ENCODE measurements at places on chromosomes 13 and 19. TPM values are rescaled to one million over a fixed set of nuclear protein-coding genes. Genes with fewer than 3 reads are reported as not detected.

GRCh38 chr19:9751446-9751845 lies 17.1 kb downstream of the ZNF846 start:
- no peak for DNase-seq

DNA sequence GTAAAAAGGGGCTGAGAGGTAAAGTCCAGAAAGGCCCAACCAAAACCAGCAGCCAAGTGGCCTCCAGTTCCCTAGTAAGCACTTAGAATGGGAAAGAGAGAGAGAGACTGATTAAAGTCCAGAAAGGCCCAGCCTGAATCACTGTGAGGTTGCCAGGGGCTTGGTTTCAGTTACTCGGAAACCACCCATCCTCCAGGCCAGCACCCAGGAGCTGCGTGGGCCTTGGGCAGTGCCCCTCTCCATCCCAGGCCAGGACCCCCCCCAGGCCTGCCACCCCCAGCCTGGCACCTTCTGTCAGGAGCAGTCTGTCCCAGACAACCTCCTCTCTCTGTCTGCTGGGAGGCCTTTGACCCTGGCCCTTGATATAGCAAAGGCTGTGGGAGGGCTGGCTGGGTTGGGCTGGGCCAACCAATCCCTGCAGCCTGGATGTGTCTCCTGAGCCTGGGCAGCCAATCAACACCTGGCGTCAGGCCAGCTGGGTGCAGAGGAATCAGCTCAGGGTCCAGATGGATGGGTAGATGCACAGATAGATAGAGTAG lies at the start of gene CYP4F2:
CYP4F2 (minus strand) TSS at position 337 of the 539 bp plus-strand sequence. CDS start 463 bp downstream, outside the sequence.
- DNase-seq: no peak

GRCh38 chr19:46621191-46622117 lies 3.4 kb downstream of the PTGIR start:
- no peak for DNase-seq

DNA sequence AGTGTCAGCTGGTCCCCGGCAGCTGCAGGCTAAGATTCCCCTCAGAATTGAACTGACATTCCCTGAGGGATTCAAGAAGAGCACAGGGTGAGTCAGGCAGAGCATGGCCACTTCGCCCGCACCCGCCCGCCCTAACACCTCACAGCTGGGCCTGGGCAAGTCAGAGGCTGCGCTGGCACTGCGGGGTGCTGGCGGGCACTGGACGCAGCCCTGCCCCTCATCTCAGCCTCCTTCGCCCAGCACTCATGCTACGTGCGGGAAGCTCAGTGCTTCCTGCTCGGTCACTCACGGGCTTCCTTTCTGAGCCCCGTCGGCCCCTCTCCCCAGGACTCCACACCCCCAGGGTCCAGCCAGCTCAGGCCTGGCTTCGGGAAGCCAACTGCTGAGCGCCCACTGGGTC lies 56.9 kb downstream of the MLLT1 start:
- no peak for DNase-seq

- DNase-seq: no peak
These were observed 11.3 kb upstream of the EHD2 start for GRCh38 chr19:47701717-47702552.

- DNase-seq: no peak
These were observed 504.5 kb downstream of the TBC1D4 start for GRCh38 chr13:74977498-74977897.

GRCh38 chr19:6797646-6798045 lies 25.1 kb downstream of the VAV1 start:
- DNase-seq: no peak

GRCh38 chr13:51977625-51978024 lies 33.6 kb downstream of the ATP7B start:
- no peak for DNase-seq

DNA sequence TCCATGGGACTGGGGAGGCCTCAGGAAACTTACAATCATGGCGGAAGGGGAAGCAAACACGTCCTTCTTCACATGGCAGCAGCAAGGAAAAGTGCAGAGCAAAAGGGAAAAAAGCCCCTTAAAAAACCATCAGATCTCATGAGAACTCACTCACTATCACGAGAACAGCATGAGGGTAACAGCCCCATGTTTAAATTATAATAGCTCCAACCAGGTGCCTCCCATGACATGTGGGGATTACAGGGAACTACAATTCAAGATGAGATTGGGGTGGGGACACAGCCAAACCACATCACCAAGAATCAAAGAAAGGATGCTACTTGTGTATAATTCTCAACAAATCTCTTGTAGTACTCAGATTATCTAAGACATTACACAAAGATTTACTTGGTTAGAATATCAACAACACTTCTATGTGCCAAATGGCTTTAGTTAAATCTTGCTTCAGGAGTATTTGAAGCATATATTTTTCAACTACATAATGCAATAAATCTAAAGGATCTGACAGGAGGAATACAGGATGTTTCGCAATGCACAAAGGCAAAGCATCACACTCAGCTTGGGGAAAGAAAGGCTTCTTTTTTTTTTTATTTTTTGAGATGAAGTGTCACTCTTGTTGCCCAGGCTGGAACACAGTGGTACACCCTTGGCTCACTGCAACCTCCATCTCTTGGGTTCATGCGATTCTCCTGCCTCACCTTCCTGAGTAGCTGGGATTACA lies 180.0 kb downstream of the LHFPL6 start:
- DNase-seq: no peak

- no peak for DNase-seq
These were observed 424.1 kb upstream of the DACH1 start for GRCh38 chr13:72290962-72291681.

- DNase-seq: no peak
These were observed 43.3 kb upstream of the PEPD start for GRCh38 chr19:33564836-33565338.

DNA sequence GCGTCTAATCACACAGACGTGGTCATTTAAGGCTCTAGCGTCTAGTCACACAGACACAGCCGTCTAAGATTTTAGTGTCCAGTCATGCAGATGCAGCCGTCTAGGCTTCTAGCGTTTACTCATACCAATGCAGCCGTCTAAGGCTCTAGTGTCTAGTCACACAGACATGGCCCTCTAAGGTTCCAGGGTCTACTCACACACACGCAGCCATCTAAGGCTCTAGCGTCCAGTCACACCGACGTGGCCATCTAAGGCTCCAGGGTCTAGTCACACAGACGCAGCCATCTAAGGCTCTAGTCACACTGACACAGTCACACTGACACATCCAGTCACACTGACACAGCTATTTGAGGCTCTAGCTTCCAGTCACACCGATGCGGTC lies 55.7 kb downstream of the KLF2 start:
- no peak for DNase-seq

GRCh38 chr13:84591444-84591843 lies 709.2 kb upstream of the SLITRK1 start:
- no peak for DNase-seq

- DNase-seq: no peak
These were observed 90.5 kb upstream of the AKAP11 start for GRCh38 chr13:42181381-42181953.

DNA sequence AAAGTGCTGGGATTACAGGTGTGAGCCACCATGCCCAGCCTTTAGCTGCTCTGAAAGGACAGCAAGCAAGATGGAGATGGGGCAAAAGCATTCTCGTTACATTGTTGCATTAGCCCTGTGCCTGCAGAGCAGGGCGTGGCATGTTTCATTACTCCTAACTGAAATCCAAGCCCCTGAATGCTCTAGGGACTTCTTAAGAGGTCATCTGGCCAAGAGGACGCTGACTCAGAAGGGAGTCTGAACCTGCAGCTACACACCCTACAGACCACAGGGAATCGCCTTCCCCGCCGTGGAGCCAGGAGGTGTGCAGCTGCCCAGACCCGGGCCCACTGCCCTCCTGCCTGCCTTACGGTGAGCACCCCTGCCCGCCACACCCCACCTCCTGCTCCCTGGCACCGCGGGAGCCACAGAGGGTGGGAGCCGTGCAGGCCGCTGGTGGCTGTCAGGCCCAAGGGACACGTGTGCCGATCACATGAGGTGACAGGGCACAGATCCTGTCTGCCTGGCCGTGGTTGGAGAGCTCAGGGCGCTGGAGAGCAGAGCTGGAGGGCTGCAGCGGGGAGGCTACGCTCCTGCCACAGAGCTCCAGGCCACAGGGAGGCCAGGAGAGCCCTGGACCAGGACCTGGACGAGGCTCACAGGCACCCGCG lies 27.2 kb downstream of the ADPRHL1 start:
- DNase-seq: no peak

- DNase-seq: no peak
These were observed 126.7 kb upstream of the MRI1 start for GRCh38 chr19:13637664-13638063.

Gene CYP2S1
- 0.52 TPM for polyA plus RNA-seq

Gene SIGLEC6
- not detected for polyA plus RNA-seq

Gene STXBP2
- polyA plus RNA-seq: 74.5 TPM

Gene ZNF837
- polyA plus RNA-seq: 3.1 TPM

Gene SPC24
- 25.5 TPM for polyA plus RNA-seq

Gene TTC9B
- 0.25 TPM for polyA plus RNA-seq

Gene GAMT
- polyA plus RNA-seq: 25.7 TPM

Gene SCN1B
- polyA plus RNA-seq: 0.96 TPM

Gene SAMD1
- 34.0 TPM for polyA plus RNA-seq
